CD4-positive, alpha-beta T cell treated with Interferon alpha-2 for 1 hour (primary cell): ENCODE measurements at places on chromosomes 13 and 19.

- DNase-seq: no peak
Observed at GRCh38 chr13:111864566-111864965, 202.4 kb upstream of the SOX1 start.

- no peak for DNase-seq
Observed at GRCh38 chr13:96781141-96781540, 213.1 kb downstream of the OXGR1 start.

GRCh38 chr13:109685203-109685602, 101.2 kb downstream of the IRS2 start:
- no peak for DNase-seq

DNA sequence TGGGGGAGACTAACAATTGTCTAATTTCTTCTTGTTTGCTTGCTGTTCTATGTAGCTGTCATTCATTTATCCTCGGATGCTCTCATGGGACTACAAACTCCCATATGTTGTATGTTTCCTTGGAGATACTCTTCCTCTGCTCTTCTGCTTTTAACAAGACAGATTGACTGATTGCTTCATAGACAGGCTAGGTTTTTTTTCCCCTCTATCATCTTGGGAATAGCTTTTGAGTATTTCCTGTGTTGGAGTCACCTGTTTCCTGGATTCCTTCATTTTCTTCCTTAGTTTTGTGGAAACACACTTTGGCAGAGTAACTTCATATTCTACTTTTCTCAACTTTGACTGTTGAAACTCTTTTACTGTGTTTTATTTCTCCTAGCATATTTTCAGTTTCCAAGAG, 27.6 kb downstream of the EDNRB start:
- DNase-seq: no peak

- DNase-seq: no peak
Observed at GRCh38 chr19:50513746-50514345, at the start of gene ASPDH. ASPDH (minus strand) TSS chr19:50513913; CDS start chr19:50513823, 90 bp downstream.

GRCh38 chr13:49183672-49184325, 36.3 kb upstream of the MLNR start:
- no peak for DNase-seq

DNA sequence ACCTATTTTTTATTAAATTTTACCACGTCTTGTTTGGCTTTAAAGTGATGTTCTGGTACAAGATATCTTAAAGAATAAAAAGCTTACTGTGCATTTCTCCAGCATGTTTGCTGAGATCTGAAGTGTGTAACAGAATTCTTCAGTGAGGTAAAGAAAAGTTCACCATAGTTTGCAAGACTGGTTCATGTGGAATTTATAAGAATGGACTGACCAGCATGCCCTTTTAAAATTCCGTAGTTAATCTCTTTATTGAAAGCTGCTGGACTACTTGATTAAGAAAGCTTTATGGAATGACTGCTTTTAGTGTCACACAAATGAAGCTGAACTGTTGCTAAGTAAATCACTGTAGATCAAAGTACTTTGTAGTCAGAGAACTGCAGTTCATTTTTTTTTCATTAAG, 119.2 kb downstream of the GPC6 start:
- DNase-seq: no peak

- no peak for DNase-seq
Observed at GRCh38 chr13:29917650-29918049, 67.2 kb upstream of the UBL3 start.

DNA sequence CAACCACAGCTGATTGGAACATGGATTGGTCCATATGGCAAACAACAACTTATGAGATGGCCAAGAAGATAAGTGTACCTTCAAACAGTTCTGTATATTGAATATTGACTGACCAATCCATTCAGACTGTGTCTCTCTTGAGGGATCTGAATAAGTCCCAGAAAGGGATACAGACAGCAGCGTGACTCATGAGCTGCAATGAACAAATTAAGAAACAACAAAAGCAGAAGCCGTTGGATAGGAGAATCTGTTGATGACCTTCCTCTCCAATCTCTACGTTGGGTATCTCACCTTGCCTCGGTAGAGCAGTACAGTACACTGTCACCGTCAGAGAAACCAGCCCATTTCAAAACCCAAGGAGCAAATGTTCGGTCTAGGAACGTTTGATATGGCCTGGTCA, 21.3 kb downstream of the MBD3L2B start:
- no peak for DNase-seq

DNA sequence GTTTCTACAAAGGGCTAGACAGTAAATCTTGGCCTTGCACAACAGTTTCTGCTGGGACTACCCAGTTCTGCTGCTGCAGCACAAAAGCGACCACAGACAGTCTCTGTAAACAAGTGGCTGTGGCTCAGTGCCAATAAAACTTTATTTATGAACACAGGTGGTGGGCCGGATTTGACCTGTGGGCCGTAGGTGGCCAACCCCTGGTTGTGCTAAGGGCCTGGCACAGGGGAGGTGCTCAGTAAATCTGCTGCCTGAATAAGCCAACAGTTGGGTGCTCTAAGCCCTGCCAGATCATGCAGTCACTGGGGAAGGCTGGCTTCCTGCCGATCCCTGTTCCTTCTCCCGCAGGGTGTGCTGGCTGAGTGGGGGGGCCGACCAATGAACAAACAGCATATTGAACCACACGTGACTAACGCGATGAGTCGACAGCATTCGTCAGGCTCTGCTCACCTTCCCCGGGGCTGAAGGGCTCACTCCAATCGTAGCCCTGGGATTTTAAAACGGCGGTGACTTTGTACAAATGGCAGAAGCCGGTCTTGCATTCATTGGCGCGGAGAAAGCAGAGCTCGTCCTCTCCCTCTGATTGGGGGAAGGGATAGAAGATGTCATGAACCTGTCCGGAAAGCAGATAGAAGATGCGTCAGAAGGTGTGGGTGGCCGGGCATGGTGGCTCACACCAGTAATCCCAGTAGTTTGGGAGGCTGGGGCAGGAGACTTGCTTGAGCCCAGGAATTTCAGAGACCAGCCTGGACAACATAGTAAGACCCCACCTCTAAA, 24.3 kb upstream of the MYDGF start:
- DNase-seq: no peak

DNA sequence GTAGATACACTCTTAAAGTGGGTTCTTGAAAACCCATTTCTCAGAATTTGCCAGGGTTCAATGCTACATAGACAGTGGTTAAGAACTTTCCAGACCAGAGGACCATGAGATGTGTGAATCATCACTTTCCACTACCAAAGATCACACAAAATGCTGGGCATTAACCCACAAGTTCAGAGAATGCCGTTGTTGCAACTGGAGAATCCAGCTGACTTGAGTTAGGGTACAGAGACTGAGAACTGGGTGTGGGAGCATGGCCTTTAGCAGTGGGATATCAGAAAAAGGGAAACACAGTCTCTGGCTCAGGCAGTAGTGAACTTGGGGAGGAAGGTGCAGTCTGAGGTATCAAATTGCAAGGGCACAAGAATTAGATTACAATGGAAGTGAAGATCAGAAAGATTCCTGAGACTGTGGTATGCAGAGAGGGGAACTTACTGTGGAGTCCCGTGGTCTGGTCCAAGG, 51.5 kb upstream of the WDFY2 start:
- DNase-seq: no peak

DNA sequence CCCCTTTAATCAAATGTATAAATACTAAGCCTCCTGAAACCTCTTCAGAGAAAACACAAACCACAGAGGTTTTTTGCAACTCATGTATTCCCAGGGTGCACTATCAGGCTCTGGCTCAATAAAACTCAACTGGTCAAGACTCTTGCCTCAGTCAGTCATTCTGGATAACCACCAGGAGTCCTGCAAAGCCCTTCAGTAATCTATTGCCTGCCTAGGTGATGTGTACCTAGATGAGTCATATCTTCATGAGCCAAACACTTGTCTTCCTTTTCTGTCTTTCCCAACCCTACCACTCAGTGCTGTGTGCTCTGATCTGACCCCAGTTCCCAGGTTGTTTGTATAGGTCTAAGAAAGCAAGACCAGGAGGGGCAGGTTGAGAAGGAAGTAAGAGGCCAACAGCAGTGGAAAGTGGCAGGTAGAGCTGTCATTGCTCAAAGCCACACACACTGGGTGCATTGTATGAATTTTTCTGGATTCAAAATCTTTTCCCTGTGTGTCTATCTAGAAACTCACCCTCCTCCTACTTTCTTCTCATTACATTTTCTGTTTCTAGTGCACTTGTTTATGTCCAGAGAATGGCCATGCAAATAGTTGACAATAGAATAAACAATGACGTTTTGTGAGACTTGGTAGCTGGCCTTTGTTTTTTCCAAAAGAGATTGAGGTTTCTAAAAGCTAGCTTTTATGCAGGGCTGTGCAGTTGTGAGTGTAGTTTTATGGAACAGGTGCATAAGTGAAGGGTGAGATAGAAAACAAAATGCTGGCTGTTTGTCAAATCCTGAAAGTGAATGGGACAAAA, 48.1 kb downstream of the PSG1 start:
- no peak for DNase-seq

DNA sequence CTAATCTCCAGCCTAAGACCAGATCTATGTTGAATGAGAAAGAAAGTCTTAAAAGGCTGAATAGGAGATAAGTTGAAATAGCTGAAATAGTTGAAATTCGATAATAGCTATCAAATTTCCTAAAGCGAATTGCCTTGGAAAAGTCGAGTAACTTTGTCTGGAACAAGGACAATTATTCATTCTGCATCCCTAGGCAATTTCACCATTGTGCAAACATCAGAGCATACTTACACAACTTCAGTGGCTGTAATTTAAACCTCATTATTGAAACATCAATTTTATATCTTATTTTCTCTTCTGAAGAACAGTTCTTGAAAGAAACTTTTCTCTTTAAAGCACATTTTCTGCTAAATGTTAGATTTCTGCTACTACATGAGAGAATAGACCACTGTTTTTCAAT, 13.6 kb downstream of the TNFSF13B start:
- no peak for DNase-seq

GRCh38 chr13:37173214-37173613, 67.8 kb upstream of the CSNK1A1L start:
- DNase-seq: no peak

- no peak for DNase-seq
Observed at GRCh38 chr13:52104624-52105023, 24.2 kb downstream of the NEK5 start.

DNA sequence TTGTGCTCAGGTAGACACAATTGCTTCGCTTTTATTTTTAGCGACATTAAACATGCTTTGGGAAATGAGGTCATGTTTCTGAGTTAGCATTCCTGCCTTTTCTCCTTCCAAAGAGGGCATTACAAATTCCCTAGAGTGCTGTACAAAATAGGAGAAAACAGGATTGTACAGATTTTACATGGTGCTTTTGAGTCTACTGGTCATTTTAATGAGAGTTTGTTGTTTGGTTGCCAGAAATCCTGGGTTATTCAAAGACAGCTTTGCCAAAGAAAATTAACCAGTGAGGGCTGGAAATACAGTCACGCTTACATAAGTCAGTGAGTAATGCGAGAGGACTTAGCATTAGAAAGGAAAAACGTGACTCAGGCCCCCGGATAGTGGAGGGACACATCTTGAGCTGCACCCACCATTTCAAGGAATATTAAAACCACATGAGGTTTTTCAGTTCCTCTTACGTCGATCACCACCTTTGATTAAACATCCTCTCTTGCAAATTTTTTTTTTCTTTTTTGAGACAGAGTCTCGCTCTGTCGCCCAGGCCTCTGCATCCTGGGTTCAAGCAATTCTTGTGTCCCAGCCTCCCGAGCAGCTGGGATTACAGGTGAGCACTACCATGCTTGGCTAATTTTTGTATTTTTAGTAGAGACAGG, 55.4 kb downstream of the SACS start:
- peak; percentile 71 for DNase-seq

DNA sequence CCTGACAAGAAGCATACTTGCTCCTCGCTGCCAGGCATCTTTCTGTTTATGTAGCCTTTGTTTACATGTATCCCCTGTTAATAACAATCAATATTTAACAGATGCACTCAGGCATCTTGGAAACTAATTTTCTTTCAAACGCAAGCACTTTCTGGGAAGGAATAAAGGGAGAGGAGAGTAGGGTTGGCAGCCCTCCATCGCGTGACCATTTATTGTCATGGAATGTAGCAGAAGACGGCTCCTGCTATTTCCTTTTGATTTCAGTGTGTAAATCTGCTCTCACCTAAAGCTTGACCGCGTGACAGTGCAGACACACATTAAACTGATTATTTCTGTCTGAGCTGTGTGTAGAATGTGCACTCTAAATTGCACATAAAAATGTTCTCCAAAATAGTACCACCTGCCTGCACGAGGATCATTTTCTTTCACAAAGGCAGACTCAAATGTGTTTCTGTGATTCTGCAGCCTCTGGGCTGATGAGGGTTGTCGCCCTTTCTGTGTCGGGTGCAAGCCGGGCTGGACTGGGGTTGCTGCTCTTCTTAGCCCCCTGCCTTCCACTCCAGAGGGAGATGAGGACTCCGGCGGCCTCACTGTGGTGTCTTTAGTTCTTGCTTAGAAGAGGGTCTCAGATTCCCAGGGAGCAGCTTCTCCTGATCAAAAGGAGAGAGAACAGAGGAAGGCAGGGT, 223.5 kb upstream of the MAB21L1 start:
- DNase-seq: no peak

DNA sequence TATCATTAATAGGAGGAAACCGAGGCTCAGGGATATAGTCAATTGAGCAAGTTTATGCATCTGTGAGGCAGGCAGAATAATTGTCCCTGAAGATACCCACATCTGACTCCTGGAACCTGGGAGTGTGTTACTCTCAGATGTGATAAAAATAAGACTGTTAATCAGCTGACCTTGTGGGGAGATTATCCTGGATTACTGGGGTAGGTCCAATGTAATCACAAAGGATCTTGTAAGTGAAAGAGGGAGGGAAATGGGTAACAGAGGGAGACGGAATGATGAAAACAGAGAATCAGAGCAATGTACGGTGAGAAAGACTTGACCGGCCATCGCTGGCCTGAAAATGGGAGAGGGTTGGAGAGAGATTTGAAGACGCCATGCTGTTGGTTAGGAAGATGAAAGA, 3.2 kb upstream of the EDDM13 start:
- DNase-seq: no peak

- no peak for DNase-seq
Observed at GRCh38 chr19:11204943-11205349, 7.6 kb upstream of the KANK2 start.
